ENCODE measurements at places on chromosomes 11 and 22.

DNA sequence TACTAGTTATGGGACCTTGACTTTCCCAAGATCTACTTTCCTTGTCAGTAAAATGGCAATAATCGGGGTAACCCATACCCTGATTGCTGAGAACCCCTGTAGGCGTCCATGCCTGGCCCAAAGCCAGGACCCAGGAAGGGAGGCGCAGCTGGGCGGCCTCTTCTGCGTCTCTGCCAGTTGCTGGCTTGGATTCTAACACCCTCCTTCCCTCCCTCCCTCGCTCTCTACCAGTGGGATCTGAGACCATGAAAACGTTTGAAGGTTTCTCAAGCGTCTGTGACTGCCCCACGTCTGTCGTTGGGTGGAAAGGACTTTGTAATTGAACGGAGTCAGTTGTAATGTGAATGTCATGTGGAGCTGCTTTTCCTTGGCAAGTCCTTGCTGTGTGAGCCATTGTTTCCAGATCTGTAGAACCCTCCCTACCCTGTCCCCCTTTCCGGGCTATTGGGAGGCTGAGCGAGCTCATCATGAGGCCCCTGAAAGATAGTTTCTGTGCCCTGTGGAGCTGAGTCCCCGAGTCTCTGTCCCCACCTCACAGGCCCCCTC, 47.8 kb downstream of the PARVB start:
- DNase-seq = no peak

GRCh38 chr11:66996609-66997273, 21.6 kb downstream of the C11orf86 start:
- DNase-seq = no peak

GRCh38 chr22:24697621-24698082, 76.9 kb downstream of the PIWIL3 start:
- peak; percentile 80 for DNase-seq

DNA sequence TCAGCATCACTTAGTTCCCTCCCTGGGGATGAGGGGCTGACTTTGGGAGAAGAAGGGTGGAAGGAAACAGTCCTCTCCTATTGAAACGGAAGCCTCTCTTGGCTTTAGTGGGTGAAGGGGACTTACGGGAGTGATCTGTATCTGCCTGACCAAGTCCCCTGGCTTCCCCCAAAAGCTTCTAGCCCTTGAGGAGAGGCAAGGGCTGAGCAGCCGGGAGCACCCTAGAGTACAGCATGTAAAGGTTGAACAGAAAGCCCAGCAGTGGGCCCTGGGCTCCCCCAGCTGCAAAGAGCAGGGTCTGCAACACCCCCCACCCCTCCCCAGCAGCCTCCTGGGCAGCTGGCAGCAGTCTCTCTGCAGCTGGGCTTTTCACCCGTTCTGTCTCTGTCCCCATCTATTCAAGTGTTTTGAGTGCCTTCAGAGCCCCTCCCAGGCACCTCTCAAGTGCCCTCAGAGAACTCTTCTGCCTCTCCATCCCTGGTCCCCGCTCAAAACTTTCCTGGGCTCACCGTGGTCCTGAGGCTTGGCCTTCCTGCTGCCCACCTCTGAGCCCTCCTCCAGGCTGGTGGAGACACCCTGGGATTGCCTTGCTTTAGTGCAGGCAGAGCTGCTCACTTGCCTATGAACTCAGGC, 2.7 kb downstream of the CAPN5 start:
- DNase-seq = no peak

DNA sequence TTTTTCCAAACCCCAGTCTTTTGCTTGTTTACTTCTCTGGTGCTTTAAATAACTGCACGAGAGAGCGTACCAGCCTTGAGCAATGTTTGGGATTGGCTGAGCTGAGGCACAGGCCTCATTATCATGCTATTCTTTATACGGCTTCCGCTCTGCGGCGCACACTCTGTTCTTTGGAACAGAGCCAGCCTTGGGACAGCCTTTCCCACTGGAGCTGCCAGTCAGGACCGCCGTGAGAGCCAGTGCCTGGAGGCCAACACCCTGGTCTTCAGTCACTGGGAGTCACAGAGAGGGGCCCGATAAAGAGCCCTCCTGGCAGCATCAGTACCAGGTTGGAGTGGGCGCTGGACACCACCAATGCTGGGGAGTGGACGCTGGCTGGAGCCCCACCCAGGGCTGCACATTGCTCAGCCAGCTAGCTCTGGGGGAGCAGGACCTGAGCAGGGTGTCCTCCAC, 125.6 kb downstream of the BCR start:
- peak; percentile 21 for DNase-seq

- DNase-seq = no peak
These were observed 31.6 kb upstream of the CADM1 start for GRCh38 chr11:115535781-115536180.

- no peak for DNase-seq
These were observed 44.8 kb upstream of the PTPN5 start for GRCh38 chr11:18836417-18836816.
